ENCODE measurements at places on chromosomes 16 and 17.

GRCh38 chr17:7916808-7917207, 719 bp upstream of the RNF227 start:
- ATAC-seq: no peak

DNA sequence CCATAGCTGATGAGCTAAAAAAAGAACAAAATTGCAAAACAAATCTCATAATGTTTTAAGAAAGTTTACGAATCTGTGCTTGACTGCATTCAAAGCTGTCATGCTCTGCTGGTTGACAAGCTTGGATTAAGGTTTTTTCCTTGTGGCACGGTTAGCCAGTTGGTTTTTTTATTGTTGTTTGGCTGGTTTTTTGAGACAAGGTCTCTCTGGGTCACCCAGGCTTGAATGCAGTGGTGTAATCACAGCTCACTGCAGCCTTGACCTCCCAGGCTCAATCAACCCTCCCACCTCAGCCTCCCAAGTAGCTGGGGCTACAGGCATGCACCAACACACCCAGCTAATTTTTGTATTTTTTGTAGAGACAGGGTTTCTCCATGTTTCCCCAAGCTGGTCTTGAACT, 45.7 kb downstream of the PHKB start:
- ATAC-seq: no peak

- ATAC-seq: peak; percentile 91
These were observed 57.5 kb downstream of the CYB5B start for GRCh38 chr16:69481901-69482341.

DNA sequence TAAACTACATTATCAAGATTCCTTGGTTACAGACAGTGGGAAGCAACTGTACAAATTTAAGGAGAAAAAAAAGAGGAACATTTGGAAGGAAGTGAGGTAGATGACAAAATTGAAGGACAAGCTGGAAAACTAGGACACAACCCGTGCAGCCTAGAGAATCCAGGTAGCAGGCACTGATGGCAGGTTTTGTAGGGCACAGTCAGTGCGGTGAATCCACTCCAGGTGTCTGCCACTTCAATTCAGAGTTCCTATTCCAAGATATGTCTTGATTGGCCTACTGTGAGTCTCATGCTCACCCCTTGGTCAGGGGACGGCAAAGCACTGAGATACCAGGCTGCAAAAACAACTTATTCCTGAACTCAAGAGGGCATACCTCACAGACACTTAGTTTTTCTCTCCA, 37.8 kb downstream of the TNRC6C start:
- ATAC-seq: no peak
